ENCODE measurements at places on chromosomes 16 and 17.

- no peak for DNase-seq
Measured at GRCh38 chr17:57966875-57967274, 11.7 kb upstream of the CUEDC1 start.

DNA sequence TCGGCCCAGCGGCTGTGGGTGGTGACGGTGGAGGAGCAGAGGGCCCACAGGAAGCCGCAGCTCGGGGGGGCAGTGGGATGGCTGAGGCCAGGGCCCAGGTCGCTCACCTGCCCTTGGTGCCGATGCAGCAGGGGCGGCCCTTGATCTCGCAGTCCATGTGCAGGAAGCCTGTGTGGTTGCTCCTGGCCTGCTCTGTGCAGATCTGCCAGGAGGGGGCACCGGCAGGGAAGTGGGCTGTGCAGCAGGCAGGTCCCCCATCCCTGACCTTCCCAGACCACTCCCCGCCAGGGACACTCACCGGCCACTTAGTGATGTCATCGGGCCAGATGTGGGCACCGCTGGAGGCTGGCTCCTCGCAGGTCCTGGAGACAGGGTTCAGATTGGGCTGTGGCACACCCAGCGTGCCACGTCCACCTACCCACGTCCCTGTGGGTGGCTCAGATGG, 6.2 kb downstream of the AANAT start:
- DNase-seq, result no peak

GRCh38 chr16:23827057-23827456, 8.7 kb upstream of the PRKCB start:
- no peak for DNase-seq

DNA sequence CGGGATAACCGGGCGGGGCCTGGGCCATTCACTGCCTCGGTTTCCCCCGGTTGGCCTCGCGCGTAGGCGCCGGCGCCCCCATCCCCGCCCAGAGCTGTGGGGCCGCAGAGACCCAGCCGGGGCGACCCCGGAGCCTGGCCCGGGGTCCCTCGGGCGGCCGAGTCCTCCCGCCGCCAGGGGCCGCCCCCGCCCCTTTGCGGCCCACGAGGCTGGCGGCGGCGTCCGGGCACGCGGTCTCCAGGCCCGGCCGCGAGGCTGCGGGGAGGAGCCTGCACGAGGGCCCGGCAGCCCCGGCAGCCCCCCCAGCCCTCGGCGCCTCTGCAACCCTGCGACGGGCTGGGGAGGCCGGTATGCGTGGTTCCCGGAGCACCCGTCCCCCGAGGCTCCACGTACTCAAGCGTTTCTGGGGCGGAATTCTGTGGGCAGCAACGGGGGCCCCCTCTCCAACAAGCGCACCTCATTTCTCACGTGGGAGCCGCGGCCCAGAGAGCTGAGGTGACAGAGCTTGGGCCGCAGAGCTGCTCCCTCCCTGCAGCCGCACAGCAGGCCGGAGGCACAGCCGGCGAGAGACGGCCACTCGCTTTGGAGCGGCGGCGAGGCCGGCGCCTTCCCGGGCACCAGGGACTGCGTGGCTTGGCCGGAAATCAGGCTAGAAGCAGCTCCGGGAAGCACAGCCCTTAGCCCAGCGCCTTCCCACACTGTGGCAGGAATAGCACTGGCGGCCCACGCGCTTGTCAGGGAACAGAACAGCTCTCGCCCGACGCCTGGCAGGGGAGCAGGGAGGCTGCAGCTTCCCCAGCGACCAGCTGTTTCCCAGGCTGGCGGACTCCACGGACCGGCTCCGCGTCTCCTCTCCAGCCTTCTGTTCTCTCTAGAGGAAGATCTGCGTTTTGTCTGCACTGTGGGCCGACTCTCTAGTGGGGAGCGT, 867 bp upstream of the LIMD2 start:
- DNase-seq, result peak; percentile 59

- DNase-seq, result no peak
Measured at GRCh38 chr17:64938290-64938689, 19.0 kb upstream of the LRRC37A3 start.

GRCh38 chr17:12709063-12709462, 43.4 kb downstream of the MYOCD start:
- no peak for DNase-seq

DNA sequence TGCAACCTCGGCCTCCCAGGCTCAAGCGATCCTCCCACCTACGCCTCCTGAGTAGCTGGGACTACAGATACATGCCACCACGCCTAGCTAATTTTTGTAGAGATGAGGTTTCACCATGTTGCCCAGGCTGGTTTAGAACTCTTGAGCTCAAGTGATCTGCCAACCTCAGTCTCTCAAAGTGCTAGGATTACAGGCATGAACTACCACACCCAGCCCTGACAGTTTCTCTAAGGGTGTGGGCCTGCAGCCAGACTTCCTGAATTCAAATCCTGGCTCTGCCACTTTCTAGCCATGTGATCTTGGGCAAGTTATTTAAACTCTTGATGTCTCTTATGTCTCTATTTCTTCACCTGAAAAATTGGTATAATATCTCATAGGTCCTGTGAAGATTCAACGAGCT, 5.6 kb downstream of the CUEDC1 start:
- DNase-seq, result no peak

GRCh38 chr16:17574256-17574655, 103.5 kb upstream of the XYLT1 start:
- no peak for DNase-seq

- no peak for DNase-seq
Measured at GRCh38 chr17:43615330-43616028, 46.2 kb downstream of the MEOX1 start.

DNA sequence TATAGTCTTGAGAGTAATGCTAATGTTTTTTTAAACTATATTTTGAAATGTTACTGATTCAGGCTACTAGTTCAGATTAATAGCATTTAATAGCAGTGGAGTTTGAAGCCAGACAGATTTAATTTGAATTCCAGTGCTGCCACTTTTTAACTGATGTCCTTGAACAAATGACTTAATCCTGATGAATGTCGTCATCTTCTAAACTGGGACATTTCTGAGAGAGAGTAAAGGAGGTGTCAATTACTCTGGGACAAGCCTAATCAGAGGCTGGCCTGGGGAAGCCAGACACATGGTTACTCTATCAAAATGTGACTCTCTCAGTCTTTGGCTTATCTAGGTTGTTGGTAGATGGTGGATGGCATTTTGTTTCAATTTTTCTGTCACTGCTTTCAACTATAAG, 246.7 kb downstream of the HS3ST3A1 start:
- DNase-seq, result no peak

- DNase-seq, result no peak
Measured at GRCh38 chr17:48254896-48255295, 147.3 kb downstream of the SNX11 start.

DNA sequence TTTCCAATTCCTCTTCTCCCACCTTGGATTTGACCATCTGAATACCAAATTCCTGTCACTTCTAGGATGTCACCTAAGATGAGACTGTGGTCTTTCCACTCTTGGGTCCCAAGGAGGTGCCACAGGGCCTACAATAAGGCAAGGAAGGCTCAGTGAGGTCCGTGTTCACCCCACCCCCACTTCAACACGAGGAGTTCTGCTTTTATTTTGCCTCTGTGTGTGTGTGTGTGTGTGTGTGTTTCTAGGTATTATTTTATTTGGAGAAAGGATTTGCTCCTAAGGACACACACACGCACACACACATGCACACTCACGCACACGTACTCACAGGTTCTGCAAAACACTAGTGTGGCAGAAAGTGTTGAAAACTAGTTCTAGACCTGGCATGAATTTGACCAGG, 24.5 kb upstream of the PHOSPHO1 start:
- DNase-seq, result no peak

DNA sequence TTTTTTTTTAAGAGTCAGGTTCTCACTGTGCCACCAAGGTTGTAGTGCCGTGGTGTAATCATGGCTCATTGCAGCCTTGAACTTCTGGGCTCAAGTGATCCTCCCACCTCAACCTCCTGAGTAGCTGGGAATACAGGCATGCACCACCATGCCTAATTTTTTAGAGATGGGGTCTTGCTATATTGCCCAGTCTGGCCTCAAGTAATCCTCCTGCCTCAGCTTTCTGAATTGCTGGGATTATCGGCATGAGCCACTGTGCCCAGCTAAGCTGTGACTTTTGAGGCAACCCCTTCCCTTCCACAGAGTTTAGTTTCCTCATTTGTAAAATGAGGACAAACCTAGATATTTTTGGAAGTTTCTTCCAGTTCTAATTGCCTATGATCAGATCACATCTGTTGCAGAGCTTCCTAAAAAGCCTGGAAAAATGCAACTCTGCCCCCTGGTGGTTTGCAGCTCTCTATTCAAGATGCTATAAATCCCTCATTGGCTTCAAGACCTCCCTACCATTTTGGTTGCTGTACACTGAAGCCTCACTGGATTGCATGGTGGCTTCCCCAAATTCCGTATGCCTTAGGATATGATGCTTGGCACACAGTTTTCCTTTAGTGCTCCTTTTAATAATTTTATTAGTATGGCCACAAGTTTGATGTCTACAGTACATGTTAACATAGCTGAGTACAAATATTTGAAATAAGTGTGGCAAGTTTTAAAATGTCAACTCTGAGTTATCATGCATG, 19.3 kb downstream of the GDE1 start:
- DNase-seq, result peak; percentile 62

GRCh38 chr16:1177053-1177452, 24.1 kb downstream of the CACNA1H start:
- DNase-seq, result no peak

DNA sequence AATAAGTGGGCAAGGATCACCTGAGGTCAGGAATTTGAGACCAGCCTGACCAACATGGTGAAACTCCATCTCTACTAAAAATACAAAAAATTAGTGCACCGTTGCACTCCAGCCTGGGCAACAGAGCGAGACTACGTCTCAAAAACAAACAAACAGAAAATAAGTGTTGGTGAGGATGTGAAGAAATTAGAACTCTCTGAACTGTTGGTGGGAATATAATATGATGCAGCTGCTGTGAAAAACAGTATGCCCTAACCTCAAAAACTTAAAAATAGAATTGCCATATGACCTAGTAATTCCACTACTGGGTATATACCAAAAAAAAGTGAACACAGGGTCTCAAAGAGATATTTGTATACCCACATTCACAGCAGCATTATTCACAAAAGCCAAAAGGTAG, 26.1 kb downstream of the GLG1 start:
- DNase-seq, result no peak

DNA sequence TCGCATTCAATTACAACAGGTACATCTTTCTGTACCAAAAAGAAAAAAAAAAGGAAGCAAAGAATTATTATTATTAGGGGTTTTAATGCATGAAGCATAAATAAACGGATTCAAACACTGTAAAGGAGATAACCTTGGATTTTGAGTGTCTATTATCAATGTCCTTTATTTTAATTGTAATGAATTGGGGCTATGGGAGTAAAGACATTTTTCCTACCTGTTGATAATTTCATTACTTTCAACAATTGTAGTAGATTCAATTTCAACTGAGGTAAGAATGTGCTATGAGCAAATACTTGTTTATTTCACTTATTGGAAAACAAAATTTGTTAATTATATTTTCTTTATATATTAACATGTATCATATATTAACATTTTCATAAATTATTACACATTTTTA, 855.6 kb downstream of the KCNJ2 start:
- DNase-seq, result no peak

DNA sequence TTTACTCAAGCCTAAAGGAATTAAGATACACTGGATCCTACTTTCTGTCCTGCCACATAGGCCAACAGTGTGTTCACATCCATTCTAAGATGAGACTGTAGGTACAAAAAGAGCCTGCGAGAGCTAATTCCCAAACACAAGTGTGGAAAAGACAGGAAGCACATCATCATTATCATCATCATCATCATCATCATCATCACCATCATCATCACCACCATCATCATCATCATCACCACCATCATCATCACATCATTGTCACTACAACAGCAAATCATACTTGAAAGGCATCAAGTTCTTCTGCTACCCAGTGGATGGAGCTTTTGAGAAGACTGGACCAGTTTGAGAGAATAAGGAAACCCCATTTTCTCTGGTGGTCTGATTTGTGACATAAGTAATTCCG, 268.1 kb downstream of the HS3ST3A1 start:
- no peak for DNase-seq

DNA sequence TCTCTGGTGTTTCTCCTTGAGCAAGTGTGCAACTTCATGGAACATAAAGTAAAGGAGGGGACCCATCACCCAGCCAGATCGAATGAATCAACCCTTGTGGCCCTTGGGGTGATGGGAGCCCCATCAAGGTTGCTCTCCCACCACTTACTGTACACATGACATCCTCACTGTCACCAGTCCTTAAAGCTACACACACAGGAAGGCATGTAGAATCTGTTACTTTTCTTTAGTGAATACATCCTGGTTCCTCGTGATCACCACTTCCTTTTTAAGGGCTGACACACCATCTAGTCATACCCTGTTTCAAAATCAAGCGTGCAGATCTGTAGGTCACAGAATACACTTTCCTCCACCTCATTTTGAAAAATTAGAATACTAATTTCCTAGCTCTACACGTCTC, 22.6 kb upstream of the MPHOSPH6 start:
- no peak for DNase-seq

DNA sequence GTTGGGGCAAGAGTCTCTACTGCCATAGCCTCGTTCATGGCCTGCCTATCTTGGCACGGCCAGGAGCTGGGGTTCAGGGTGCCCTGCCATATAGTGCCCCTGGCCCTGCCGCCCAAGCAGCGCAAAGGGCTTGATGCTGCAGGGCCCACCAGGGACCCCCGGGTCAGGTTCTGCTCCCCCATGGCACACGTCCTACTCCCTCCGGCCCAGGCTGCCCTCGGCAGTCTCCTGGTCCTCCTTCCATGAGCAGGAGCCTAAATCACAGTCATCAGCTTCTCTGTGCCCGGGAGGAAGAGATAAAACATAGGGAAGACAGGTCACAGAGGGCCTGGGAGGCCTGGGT, 55.9 kb upstream of the MTSS2 start:
- DNase-seq, result no peak

- DNase-seq, result no peak
Measured at GRCh38 chr17:14101976-14102375, 32.7 kb downstream of the COX10 start.

DNA sequence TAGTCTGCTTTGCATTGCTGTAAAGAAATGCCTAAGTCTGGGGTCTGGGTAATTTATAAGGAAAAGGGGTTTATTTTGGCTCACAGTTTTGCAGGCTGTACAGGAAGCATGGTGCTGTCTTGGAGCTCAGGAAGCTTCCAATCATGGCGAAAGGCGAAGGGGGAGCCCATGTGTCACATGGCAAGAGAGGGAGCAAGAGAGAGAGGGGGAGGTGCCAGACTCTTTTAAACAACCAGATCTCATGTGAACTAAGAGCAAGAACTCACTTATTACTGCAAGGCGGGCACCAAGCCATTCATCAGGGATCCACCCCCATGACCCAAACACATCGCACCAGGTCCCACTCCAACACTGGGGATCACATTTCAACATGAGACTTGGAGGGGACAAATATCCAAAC, 148.2 kb upstream of the HS3ST2 start:
- DNase-seq, result no peak

DNA sequence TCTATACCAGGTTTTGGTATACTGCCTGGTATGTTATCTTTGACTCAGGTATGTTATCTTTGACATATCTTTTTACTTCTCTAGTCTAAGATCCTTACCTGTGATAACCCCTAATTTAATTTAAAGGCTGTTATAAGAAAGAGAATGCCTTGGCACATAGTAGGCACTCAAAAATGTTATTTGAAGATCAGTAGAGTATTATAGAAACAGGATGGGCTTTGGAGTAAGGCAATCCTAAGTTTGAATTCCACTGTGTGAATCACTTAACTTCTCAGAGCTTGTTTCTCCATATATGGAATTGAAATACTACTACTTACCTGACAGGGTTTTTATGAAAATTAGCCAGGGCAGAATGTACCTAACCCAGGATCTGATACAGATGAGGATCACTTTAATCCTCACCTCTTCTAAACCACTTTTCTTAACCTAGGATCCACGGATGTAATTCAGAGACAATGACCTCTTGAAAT, 1.2 kb downstream of the BRIP1 start:
- DNase-seq, result no peak

- no peak for DNase-seq
Measured at GRCh38 chr17:37823996-37824395, 79.1 kb upstream of the HNF1B start.

Data from activated CD8-positive, alpha-beta memory T cell treated with anti-CD3 and anti-CD28 coated beads, Interleukin-2, amount 50 U/mL, for 4 hours (primary cell).